ENCODE measurements at places on chromosomes 7 and 10.

- no peak for DNase-seq
Observed at GRCh38 chr7:52473756-52474155, 561.7 kb upstream of the POM121L12 start.

GRCh38 chr7:120860156-120860555 lies 2.2 kb upstream of the TSPAN12 start:
- DNase-seq: no peak

GRCh38 chr10:101569622-101570427 lies 18.2 kb downstream of the POLL start:
- peak; percentile 31 for DNase-seq

DNA sequence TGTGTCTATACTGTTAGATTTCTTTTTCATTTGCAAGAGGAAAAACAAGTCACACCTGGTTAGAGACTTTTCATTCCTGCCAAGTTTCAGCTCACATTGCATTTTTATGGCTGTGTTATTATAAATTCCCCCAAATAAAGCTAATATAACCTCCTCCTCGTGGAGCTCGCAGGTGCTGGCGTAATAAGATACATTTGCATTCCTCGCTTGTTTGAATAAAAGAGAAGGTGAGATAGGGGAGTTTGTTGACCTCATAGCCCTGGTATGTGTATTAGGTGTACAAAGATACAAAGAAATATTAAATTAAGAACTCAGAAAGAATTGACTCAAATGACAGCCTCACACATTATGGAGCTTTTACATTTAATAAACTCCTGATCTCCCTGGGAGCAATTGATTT lies 257.7 kb upstream of the SP8 start:
- DNase-seq: no peak

DNA sequence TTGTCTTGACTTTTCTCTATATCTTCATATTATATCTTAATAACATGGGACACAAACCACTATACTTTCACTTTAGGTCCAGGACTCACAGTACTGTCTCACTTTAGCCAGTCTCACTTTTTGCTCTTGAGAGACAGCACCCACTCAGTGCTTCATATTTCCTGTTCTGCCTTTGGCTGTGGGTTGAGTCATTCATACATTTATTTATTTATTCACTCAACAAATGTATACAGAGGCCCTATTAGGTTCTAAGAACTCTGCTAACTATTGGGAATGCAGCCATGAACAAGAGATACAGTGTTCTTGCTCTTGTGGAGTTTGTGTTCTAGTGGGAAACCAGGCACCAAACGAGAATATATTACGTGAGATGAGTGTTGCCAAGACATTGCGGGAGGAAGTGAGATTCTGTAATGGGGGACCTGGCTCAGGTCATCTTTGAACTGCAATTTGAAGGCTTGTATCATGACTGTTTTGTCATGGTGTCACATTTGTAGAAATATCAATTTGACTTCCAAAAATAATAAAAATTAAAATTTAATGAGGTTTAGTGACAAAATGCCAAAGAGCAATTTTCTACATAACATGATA lies 190.1 kb downstream of the SDHAF3 start:
- DNase-seq: no peak

GRCh38 chr10:51447119-51447518 lies 252.3 kb downstream of the CSTF2T start:
- no peak for DNase-seq

- no peak for DNase-seq
Observed at GRCh38 chr10:132370426-132371340, 26.3 kb upstream of the PWWP2B start.

GRCh38 chr7:110224643-110225042 lies 866.3 kb upstream of the LRRN3 start:
- no peak for DNase-seq

GRCh38 chr10:100744987-100745881 lies at the start of gene PAX2:
PAX2 (plus strand) TSS chr10:100745582; CDS start chr10:100746261, 679 bp downstream.
- no peak for DNase-seq

DNA sequence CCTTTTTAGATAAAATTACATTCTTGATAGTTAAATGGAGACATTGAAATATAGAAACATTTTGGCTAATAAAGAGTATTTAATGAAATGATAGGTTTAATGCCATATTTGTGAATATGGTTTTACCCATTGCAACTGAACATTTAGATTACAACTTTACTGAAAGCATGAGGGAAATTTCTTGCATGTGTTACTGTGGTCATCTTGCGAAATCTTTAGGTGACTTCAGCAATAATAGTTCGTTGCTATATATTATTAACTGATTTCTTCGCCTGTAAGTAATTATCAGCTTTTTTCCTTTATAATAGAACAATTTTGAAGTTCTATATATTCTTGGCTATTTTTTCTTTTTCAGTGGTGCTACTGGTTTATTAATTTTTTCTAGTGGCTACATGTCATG lies 83.2 kb downstream of the MLLT10 start:
- DNase-seq: peak; percentile 7

GRCh38 chr10:96511044-96511945 lies 2.4 kb downstream of the TLL2 start:
- DNase-seq: no peak

GRCh38 chr10:118874171-118874570 lies 119.4 kb upstream of the CACUL1 start:
- DNase-seq: no peak

GRCh38 chr7:130153211-130153908 lies 51.8 kb downstream of the TMEM209 start:
- no peak for DNase-seq

DNA sequence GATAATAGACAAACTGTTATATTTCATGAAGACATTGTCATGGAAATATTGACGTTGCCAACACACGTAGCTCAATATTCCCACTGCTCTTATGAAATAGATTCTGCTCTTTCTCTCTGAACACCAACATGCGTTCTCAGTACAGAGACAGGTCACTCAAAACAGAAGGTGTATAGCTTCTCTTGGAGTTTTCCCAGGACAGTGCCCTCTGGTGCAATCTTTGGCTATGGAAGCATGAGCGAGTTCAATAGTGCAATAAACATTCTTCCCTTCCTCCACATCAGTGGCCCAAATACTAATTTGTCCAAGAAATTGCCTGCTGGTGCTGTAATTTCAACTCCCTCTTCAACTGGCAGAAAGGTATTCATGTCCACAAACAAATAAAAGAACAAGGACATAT lies 145.3 kb downstream of the MAGI2 start:
- no peak for DNase-seq

GRCh38 chr10:94108200-94108599 lies 114.5 kb downstream of the PLCE1 start:
- no peak for DNase-seq

- no peak for DNase-seq
Observed at GRCh38 chr7:81330108-81330507, 411.3 kb upstream of the SEMA3C start.

DNA sequence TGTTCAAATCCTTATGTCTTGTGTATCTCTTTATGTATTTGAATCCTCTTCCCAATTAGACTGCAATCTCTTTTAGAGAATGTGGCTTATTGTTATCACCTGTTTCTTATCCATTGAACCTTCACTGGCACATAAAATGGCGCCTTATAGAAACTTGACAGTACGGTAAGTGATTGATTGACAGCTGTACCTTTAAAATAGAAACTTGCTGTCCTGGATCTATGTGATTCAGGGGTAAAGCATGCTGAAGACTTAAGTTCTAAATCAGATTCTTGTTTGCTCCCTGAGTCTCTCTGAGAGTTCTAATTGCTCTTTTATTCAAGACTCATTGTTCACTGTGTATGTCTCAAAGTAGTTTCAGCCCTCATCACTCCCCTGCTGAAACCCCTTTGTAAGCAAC lies 91.3 kb downstream of the CACNB2 start:
- no peak for DNase-seq

Data from fibroblast of skin of left quadriceps (primary cell).